ENCODE measurements at places on chromosomes 7 and 10.
A peak's percentile ranks its signal among the peaks of the same experiment; 100 is the strongest.

- DNase-seq, result no peak
These were observed 74.2 kb downstream of the FAM107B start for GRCh38 chr10:14700546-14700945.

GRCh38 chr10:30553018-30553625 is 76.4 kb downstream of the LYZL2 start:
- no peak for DNase-seq

GRCh38 chr10:23648618-23649017 is 209.7 kb downstream of the OTUD1 start:
- no peak for DNase-seq

DNA sequence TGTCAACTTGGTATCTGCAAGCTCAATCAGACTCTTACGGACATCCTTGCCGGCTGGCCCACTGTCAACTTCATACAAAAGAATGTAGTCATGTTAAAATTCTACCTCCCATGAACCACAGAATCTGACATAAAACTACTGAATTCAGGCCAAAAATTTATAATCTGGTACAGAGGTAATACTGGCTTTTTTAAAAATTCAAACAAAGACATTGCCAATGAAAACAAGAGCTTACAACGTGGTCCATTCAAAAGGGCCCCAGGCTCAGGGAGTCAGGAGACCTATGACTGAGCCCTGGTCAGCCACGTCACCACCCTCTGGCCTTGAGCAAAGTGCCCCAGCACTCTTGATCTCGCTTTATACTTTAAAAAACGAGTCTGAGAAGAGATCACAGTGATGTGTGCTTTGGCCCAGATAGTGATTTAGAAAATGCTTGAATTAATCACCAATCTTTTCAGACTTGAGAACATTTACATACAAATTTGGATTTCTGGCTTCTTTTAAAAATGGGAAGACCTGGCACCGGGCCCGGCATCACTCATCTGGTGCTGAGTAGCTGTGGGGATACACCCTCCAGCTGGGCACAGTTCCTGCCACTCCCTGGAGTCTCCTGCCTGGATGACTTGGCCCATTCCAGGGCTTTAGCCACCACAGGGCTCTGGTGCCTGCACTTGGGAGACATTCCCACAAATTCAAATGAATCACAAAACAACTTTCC is 94.1 kb downstream of the PIP4K2A start:
- DNase-seq, result no peak

- peak; percentile 9 for DNase-seq
These were observed 534 bp upstream of the ACBD5 start for GRCh38 chr10:27241010-27241651.

DNA sequence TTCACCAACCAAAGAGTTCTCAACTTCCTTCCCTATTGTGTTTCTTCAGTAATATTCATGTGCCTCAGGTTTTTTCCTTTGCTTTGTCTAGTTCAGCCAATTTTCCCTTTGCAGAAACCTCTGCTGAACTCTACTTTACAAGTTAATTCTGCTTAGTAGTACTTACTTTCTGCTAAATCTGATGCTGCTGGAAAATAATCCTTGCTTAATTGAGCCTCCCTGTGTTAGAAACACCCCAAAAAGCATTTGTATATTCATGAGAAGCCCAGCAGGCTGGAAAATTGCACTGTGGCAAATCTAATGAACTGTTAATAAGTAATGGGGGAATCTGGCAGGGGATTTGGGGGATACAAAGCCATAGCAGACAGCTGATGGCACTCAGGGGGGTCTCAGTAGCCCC is 78.5 kb downstream of the CDCA7L start:
- no peak for DNase-seq

GRCh38 chr7:111677848-111678247 is 115.6 kb upstream of the IMMP2L start:
- no peak for DNase-seq

DNA sequence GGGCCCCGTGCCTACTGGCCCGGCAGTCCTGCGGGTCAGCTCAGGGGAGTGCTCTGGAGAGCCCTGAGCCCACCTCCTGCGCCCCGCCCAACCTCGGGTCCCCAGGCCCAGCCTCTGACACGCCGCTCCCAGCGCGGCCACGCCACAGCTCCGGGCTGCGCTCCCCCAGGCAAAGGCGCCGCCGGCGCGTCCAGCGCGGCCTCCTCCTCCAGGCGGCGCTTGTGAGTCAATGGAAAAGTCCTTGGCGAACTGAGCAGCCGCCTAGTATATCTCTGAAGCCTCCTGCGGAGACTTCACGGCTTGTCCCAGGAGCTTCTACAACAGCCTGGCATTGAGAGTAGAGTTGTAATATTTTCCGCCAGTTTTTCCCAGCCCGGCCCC is 29.5 kb upstream of the BMS1 start:
- DNase-seq, result peak; percentile 39

GRCh38 chr7:141074162-141074991 is 513 bp downstream of the TMEM178B start:
- no peak for DNase-seq

- DNase-seq, result no peak
These were observed 423 bp downstream of the BAZ1B start for GRCh38 chr7:73521636-73522104.

DNA sequence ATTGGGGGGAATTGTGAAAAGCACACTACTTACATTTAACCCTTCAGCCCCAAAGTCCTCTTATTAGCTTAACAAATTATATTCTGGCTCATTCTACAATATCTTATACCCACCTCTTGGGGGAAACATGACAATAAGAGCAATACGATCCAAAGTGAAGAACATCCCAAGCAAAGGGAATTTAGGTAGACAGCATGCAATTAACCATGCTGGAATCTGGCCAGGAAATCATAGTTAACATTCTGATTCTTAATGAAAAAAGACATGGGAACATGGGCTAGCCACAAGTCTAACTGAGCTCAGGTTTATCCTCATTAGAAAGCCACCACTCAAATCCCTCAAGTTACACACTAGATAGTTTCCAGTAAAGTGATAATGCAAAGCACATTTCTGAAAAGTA is 241.9 kb upstream of the SLC26A5 start:
- DNase-seq, result no peak

- DNase-seq, result no peak
These were observed 730.6 kb upstream of the IGFBP3 start for GRCh38 chr7:46651561-46652088.

DNA sequence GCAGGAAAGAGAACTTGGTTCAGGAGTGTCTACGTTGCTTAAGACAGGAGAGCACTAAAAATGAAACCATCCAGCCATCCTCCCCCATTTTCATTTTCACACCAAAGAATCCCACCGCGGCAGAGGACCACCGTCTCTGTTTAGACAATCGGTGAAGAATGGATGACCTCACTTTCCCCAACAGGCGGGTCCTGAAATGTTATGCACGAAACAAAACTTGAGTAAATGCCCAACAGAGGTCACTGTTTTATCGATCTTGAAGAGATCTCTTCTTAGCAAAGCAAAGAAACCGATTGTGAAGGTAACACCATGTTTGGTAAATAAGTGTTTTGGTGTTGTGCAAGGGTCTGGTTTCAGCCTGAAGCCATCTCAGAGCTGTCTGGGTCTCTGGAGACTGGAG is 1.4 kb upstream of the IL6 start:
- DNase-seq, result no peak

DNA sequence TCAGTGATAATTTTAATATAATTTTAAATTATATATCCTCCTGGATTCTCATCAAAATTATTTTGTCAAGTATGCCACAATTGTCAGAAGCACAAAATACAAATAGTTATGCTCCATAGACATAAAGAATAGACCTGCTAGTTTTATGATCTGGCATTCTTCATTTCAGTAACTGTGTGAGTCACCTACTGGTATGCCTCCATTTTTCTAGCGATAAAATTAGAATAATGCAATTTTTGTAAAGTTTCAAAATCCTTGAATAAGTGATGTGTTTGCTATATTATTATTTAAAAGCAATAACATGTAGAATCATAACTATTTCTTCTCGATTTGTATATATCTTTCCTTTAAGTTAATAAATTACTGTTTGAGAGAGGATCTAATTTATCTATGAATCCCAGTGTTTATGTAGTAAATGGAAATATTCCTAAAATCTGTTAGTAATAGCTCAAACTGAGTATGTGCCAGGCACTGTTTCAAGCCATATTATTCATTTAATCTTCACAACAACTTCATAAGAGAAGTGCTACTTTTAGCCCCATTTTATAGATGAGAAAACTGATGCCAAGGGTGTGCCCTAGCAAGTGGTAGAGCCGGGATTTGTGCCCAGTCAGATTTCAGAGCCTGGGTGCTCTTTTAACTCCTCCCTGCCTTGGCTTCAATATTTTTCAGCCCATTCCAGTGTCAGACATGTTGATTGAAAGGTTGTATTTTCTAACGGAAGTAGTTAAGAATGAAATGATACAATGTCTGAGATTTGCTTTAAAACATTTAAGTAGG is 38.4 kb downstream of the NET1 start:
- no peak for DNase-seq

DNA sequence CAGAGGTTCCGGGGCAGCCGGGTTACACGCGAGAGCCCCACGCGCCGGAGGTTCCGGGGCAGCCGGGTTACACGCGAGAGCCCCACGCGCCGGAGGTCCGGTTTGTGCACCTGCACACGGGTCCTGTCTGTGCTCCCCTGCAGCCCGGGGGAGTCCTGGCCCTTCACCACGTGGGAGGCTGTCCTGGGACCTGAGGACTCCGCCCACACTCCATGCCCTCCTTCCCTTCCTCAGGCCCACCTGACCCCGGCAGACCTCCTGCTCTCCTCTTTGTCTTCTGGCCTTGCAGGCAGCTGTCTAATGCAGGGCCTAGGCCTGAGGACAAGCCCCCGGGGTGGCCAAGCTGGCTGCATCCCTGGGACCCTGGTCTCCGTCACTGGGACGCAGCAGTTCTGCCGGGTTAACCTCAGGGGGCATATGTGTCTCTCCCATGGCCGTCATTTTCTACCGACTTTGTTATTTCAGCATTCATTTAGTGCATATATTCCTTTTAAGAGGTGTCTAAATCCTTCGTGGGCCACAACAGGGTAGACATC is 374.6 kb downstream of the DNAJB6 start:
- no peak for DNase-seq

GRCh38 chr10:97358781-97359180 is 24.3 kb upstream of the FRAT2 start:
- DNase-seq, result no peak

DNA sequence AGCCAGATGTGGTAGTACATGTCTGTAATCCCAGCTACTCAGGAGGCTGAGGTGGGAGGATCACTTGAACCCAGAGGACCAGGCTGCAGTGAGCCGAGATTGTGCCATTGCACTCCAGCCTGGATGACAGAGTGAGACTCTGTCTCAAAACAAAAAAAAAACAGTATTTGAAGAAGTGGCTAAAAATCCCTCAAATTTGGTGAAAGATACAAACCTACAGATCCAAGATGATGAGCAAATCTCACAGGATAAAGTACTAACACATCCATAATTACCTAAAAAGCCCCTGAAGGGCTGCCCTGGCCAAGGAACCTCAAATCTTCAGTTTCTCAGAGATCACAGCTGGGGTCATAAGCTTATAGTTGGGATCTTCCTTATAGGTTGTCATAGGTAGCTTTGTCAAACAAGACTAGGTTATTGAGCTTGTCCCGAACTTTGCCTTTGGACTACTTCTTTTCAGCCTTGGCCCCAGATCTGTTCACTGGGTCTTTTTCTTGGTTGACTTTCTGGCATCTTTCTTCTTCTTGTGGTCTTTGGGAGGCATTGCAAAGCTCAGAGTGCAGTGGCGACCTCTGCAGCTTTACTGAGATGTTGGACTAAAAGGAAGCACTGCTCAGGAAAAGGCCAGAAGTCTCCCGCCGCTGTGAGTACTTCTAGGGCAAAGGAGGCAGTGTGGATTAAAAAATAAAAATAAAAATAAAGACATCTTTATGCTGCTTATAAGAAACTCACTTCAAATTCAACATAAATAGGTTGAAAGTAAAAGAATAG is 28.6 kb upstream of the SAR1A start:
- DNase-seq, result no peak

DNA sequence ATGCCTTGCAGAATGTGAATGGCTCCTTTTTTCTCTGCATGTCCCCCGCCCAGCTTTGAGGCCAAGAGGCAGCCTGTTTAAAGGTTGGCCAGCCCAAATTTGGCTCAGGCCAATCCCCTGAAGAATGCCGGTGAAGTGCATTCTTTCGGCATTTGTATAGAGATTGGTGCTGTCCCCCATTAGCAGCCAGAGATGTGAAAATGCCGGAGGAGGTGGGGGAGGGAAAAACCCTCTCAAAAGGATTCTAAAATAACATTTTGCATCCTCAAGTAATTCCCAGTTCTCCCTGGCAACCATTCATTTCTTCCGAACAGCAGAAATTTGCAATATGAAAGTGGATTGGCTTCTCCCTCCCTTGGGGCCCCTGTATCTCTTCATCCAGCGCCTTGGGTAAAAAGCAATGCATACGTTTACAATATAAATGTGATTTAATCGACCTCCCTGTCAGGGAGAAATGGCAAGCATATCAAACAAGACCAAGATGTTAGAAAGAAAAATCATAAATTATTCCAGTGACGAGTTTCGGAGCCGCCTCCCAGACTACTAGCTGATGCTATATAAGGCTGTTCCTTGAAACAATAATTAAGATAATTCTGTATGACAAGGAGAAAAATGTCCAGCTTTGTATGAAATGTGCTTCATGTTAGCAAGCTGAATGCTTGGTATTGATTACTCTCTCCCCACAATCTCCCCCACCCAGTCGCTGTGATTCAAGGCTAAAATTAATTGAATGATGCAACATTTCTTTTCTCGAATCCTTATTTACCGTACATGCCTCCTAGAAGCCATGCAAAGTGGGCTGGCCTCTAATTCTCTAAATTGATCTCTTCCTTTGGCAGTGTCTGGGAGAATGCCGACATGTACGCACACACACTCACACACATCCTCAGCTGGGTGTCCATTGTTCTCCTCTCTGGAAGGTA is 323.7 kb downstream of the RPS24 start:
- no peak for DNase-seq

DNA sequence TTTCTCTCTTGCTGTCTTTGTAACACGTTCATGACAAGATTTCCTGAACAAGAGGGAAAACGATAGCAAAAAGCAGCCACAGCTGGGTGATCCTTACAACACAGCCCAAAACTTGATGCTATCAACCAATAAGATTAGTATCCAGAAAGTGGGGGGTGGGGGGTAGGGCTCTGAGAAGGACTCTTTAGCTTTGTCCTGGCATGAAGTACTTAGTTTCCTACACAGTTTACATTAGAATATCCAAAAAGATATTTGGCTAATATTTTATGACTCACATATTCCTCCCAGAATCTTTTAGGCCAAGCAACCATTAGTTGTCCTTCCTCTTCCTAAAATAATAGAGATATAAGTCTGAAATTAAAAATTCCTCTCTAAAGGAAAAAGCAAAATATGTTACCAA is 22.9 kb upstream of the LRRC17 start:
- DNase-seq, result no peak

DNA sequence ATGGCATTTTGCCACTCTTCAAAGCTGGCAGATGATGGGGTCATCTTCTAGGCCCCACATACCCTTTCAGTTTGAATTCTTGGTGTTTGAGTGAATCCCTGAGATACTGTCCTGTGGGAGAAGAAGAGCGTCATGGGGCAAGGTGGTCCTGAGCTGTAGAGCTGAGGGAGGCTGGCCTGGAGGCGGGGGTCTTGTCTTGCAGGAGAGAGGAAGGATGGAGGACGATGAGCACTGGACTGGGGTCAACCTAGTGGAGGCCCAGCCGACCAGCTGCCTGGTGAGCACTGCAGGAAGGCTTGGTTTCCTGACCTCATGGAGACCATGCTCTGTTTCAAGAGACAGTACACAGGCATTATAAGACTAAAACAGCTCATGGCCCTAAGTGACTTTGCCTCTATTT is 114.6 kb downstream of the TACC2 start:
- DNase-seq, result no peak
